Fibroblast of villous mesenchyme (primary cell): ENCODE measurements at places on chromosomes 12 and 14. TPM values are rescaled to one million over a fixed set of nuclear protein-coding genes. Genes with fewer than 3 reads are reported as not detected.

DNA sequence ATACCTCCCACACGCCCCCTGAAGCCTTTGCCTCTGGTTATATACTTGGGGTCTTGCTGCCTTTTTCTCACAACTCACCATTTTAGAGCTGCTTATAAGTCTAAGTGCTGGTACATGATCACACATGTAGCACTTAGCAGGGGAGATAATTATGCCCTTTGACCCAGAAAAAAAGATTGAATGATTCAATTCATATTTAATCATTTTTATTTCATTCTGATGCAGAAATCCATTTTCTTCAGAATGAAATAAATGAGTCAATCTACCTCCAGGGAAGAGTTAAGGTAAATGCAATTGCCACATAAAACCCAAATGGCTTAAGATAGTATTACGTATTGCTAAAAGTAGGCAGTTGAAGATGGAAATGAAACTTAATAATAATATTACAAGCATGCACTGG is 414.6 kb upstream of the PRICKLE1 start:
- no peak for DNase-seq

GRCh38 chr14:71309756-71310155 is 402.5 kb downstream of the PCNX1 start:
- DNase-seq: no peak

GRCh38 chr12:96617178-96617577 is 127.8 kb downstream of the CFAP54 start:
- no peak for DNase-seq

DNA sequence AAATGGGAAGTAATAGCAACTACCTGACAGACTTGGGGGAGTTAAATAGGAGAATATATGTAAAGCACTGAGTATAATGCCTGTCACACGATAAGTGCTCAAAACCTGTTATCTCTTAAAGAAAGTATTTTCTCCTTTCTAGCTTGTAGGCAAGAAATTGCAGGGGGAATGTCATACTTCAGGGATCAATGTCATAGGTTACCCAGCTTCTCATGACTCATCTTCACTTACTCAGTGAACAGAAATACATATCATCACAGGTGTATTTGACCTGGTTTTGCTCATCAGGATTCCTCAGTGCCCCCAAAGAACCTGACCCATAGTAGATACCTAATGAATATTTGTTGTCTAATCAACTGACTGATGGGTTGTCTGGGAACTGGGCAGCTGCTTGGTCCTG is 285.0 kb upstream of the ATP2B1 start:
- DNase-seq: no peak

- DNase-seq: peak; percentile 16
Observed at GRCh38 chr12:53674977-53675700, 744 bp downstream of the ATP5MC2 start.

GRCh38 chr14:73599499-73599898 is 7.8 kb downstream of the ACOT4 start:
- no peak for DNase-seq

- no peak for DNase-seq
Observed at GRCh38 chr12:87388376-87388775, 640.8 kb downstream of the C12orf50 start.

DNA sequence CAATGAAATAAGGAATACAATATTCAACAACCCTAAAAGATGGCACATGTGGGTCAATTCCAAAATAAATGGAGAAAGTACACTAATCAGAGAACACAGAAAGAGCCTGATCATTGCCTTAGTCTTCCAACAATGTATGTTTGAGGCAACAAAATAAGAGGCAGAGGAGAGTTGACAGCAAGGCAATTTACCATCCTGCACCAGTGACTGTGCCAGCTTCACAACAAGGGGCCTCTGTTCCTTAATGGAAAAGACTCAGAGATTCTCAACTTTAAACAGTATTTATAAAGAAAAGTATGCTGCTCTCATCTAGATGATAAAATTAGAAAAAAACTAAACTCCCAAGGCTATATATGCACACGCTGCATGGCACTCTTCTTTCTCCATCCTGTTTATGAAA is 25.9 kb downstream of the EPS8 start:
- no peak for DNase-seq

- peak; percentile 59 for DNase-seq
Observed at GRCh38 chr14:21498540-21499526, 12.3 kb downstream of the METTL3 start.

DNA sequence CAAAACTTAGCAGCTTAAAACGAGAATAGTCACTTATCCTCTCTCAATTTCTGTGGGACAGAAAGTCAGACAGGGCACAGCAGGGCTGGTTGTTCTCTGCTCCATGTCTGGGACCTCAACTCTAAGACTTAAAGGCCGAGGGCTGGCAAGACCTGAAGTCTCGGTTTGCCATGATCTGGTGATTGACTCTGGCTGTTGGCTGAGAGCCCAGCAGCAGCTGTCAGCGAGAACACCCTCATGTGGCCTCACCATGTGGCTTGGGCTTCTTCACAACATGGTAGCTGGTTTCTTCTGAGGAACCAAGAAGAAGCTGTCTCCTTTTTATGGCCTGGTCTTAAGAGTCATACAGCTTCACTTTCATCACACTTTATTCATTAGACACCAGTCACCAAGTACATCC is 1.7 kb upstream of the VASH1 start:
- no peak for DNase-seq

The TBX5 gene
- total RNA-seq: 0.43 and 1.9 TPM in 2 replicates

The FAM216A gene
- total RNA-seq: 11.0 and 20.7 TPM in 2 replicates

The CD163L1 gene
- total RNA-seq: 7.3 and 11.0 TPM in 2 replicates

The ETFBKMT gene
- 2.3 and 2.6 TPM in 2 replicates for total RNA-seq

The CCDC196 gene
- total RNA-seq: not detected in 2 replicates

The MAX gene
- 53.5 and 57.9 TPM in 2 replicates for total RNA-seq

The MGAT4C gene
- total RNA-seq: not detected in 2 replicates

The PRB2 gene
- total RNA-seq: not detected in 2 replicates

The SLC7A8 gene
- 0.86 and 0.97 TPM in 2 replicates for total RNA-seq
